ENCODE measurements at places on chromosomes 5 and 9.

- no peak for DNase-seq
Measured at GRCh38 chr5:132114150-132115121, 40.8 kb downstream of the CSF2 start.

DNA sequence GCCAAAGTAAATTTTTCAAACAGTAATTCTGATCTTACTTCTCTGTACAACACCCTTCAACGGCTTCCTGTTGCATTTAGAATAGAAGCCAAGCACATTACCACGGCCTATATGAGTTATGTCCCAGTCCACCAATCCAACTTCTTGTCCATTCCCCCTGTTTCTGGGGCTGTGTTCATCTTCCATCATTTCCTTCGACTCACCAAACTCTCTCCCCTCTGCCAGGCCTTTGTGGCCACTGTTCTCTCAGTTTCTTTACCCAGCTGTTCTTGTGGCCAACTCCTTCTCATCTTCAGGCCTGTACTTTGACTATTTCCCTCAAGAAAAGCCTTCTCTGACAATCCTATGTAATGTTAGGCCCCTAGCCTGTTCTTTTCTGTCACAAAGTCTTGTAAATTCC lies 259.4 kb upstream of the EFNA5 start:
- DNase-seq = no peak

GRCh38 chr5:16456103-16456832 lies 9.3 kb downstream of the ZNF622 start:
- no peak for DNase-seq

- no peak for DNase-seq
Measured at GRCh38 chr5:130135506-130135905, 231.2 kb downstream of the CHSY3 start.

GRCh38 chr5:140130949-140131733 lies 5.4 kb downstream of the IGIP start:
- DNase-seq = no peak

DNA sequence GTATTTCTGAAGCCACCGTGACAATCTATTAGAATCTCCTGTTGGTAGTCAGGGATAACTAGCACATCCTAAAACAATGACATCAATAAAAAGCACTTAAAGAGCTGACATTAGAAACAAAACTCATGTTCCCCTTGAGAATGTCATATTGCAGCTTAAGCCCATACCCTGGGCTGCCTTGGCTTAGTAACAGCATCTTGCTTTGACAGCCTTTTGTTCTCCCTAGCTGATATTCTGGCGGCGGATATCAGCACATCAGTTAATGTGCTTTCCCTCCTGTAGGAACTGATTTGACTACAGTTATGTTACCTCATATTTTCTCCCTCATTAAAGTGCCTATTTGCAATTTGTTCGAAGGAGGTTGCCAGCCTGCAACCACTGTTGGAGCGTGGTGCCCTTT lies 214.1 kb downstream of the CD180 start:
- DNase-seq = no peak

GRCh38 chr5:39992617-39993202 lies 567.9 kb upstream of the DAB2 start:
- DNase-seq = no peak

GRCh38 chr5:14076561-14076960 lies 66.6 kb upstream of the TRIO start:
- no peak for DNase-seq

DNA sequence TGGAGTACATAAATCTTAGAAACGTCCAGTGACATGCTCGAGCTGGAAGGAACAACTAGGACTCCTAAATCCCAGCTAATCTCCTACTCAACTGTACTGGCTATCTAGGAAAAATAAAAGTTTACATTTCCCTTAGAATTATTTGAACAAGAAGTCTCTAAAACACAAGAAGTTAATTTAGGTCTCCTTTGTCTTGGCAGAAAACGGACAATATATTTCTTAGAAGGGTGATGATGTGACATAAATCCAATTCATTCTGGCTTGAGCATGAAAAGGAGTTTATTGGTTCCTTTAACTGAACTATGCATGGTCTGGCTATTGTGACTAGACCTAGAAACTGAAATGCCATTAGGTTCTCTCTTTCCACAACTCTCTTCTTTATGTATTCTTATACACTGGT lies 1242.2 kb upstream of the DMAC1 start:
- no peak for DNase-seq

DNA sequence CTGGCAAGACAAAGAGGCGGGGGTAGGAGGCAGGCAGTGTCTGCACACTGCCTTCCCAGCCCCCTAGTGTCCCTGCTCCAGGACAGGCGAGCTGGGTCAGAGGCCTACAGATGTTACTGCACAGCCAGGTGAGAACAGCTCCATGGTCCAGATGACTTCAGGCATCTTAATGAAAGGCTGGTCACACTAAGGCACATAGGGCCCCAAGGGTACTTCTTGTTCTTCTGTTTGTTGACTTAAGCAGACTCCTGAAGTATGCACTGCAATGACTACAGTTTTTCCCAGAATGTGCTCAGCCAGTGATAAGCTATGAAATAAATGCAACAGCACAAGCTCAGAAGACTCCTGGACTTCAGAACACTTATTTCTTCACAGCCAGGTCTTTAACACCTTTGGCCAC lies 27.4 kb downstream of the ATPSCKMT start:
- no peak for DNase-seq

- DNase-seq = peak; percentile 47
Measured at GRCh38 chr5:132099076-132099748, 25.6 kb downstream of the CSF2 start.

DNA sequence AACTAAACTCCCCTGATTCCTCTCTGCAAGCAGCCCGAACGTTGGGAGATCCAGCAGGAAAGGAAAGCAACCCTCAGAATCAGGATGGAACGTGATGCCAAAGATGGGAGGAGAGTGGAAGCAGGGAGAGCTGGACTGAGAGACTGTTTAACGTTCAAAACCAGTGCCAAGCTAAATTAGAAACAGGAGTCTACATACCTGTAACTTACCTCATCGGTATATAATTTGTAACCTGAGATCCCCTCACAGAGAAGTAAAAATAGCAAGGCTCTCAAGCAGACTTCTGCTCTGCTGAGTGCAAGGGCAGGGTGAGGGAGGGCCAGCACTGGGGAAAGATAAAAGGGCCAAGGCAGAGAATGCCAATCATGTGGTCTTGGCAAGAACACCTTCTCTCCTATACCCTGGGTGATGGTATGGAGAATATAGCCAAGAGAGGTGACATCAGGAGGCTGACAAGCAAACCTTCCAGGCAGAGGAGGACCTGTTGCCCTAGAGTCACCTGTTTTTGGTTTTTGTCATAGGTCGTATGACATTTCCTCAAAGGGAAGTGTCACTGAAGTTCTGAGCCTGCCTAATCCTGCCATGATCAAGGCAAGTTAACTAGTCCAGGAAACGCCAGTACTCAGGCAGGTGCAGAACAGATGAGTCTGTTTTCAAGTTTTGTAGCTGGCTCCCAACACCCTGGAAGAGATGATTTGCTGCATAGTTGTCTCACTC lies 472.0 kb downstream of the NFIB start:
- no peak for DNase-seq

- no peak for DNase-seq
Measured at GRCh38 chr5:104062621-104063377, 500.2 kb upstream of the NUDT12 start.

DNA sequence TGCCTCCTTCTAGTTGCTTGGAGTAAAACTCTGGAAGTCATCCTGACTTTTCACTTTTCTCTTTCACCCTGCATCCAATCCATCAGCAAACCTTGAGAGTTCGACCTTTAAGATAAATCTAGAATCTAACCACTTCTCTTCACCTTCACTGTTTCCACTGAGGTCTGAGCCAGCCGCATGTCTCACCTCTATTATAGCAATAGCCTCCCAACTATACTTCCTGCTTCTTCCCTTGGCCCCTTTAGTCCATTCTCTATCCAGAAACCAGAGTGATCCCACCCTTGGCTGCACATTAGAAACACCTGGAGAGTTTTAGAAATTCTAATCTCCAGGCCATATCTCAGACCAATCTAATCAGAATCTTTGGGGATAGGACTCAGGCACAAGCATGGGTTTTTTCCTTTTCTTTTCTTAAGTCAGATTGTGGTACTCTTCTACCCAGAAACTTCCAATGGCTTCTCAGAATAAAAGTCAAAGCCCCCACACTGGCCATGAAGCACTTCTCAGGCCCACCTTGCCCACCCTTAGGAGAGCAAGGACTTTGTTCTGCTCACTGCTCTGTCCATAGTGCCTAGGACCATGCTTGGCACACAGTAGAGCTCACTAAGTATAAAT lies 33.1 kb downstream of the MFAP3 start:
- DNase-seq = no peak

- DNase-seq = no peak
Measured at GRCh38 chr5:118723021-118723338, 265.4 kb downstream of the DTWD2 start.

DNA sequence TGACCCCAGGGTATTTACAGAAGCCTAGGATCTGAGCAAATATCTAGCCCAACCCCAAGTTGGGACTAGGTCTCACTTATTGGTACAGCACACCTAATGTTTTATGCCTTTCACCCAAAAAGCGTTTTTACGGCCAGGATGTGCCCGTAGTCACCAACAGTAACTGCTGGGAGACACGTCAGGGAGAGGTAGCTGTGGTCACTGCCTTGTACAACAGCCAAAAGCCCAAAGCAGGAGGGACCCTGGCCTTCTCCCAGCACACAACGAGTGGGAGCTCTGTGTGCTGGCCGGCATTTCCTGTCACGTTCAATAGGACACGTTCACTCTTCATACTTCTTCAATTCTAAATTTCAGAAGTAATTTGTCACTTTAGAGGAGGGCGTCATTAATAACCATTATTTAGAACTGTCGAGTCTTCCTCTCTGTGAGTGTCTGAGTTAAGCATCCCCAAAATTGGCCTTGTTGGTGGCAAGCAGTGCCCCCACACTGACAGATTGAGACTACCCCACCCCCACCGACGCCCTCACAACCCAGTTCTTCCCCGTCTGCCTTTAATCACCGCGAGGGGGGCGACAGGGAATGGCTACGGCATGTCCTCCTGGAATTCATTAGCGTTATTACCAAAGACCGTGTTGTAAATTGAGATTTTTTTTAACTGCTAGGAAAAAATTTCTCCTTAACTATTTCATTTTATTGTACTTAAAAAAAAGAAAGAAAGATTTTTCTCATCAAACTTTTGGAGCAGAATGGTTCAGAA lies 80.7 kb downstream of the MVB12B start:
- no peak for DNase-seq

GRCh38 chr5:135604056-135604455 lies 25.3 kb upstream of the CXCL14 start:
- DNase-seq = no peak

All from activated gamma-delta T cell treated with anti-CD3 and anti-CD28 coated beads, Interleukin-2, amount 50 U/mL, for 16 hours (primary cell).